ENCODE measurements at places on chromosomes 2 and 18.

DNA sequence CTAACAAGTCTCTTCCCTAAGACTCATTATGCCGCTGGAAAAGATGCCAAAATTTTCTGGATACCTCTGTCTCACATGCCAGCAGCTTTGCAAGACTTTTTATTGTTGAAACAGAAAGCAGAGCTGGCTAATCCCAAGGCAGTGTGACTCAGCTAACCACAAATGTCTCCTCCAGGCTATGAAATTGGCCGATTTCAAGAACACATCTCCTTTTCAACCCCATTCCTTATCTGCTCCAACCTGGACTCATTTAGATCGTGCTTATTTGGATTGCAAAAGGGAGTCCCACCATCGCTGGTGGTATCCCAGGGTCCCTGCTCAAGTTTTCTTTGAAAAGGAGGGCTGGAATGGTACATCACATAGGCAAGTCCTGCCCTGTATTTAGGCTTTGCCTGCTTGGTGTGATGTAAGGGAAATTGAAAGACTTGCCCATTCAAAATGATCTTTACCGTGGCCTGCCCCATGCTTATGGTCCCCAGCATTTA is 26.3 kb downstream of the DHRS9 start:
- DNase-seq, result no peak

- no peak for DNase-seq
Observed at GRCh38 chr2:219525533-219526232, 11.4 kb downstream of the ASIC4 start.

DNA sequence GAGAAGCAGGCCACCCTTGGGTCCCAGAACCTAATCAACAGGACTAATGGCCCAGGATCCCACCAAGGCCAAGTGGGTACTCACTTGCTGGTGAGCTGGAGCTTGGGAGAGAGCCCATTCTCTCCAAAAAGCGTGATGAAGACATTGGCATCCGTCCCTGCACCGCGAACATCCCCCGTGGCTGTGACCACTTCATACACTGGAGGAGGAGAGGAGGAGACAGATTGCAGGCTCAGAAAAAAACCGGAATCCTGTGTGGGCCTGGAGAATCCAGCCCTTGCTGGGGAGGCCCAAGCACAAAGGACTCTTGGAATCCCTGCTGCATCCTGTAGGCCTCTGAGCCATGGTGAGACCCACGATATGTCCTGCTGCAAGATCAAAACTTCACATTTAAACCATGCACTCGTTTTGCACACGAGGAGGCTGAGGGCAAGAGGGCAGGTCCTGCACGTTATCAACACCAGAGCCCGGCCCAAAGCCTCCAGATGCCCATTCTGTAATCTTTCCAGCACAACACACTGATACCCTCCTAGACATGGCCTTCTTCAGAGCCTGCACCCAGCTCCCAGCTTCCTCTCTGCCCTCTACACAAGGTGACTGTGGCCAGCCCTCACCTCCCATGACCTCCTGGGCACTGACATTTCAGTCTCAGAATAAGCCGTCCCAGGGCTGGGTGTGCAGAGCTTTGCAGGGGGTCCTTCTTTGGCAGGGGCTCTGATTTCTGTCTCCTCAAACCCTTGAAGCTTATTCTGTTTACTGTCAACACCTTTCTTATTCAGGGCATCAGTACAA is 7.8 kb downstream of the LOXHD1 start:
- DNase-seq, result no peak

GRCh38 chr2:64655873-64656272 is 2.2 kb upstream of the SERTAD2 start:
- no peak for DNase-seq

DNA sequence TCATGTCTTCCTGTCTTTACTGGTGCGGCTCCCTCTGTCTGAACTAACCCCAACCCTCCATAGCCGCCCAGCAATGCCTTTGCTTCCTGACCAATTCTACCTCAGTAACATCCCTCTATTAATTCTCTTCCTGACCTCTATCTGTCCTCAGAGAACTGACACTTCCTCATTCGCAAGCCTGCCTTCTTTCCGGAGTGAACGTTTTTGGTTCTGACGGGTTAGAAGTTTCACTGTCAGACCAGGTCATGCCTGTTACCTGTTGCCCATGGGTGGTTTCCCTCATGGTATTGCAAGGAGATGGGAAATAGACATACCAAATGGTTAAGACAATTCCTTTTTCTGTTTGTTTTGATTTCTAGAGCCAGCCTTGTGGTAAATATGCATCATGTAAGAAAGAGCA is 453.4 kb upstream of the SLC14A2 start:
- no peak for DNase-seq

GRCh38 chr2:197184959-197185586 is 125.5 kb downstream of the ANKRD44 start:
- DNase-seq, result no peak

DNA sequence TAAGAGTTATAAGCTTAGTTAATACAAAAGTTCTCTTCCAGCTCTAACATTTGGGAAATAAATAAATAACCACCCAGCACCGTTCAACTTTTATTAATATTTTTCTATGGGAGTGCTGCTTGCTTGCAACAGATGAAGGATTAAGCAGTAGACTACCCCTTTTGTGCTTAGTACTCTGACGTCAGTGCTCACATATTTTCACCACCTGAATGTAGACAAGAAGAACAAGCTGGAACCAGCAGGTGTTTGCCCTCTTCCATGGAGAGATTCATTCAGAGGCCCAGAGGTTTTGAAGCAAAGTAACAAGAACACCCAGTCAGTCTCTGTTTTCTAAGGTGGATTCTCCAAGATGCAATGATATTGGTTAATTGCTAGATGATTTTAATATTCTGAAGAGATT is 307.1 kb upstream of the PIK3C3 start:
- no peak for DNase-seq

DNA sequence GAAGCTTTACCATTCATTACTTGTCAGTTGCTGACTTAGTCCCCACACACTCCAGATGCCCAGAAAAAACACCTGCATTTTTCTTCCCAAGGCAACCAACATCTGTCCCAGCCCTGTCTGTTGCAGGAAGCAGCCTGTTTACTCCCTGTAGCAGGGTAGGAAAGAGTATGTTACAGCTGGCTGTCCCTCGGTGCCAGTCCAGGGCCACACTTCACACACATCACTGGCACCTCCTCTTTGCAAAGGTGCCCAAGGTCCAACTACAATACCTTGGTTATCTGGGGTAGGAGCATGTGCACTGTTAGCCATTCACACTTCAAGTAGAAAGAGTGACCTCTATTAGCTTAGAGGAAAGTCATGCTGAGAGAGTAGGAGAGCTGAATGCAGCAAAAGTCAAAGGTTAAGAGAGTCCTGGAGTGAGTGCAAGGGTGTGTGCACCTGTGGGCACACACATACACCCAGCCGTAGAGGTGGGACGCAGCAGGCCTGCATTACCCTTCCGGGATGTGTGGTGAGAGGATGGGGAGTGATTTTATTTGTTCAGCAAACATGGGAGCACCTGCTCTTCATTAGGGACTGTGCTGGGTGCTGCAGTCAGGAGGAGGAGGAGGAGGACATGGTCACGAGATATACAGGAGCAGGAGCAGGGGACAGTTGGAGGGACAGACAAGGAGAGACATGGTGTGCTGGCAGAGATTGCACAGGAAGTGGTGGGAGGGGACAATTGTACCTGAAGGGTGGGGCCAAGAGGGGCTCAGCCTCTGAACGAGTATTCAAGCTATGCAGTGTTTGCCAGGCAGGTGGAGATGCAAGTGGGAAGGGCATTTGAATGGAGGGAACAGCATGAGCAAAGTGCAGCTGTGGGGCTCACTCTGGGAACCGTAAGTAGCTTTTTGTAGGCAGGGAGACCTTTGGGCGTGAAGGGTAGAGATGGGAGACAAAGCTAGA is 69.8 kb downstream of the TSN start:
- DNase-seq, result no peak

- no peak for DNase-seq
Observed at GRCh38 chr18:72948439-72948838, 80.7 kb upstream of the NETO1 start.

DNA sequence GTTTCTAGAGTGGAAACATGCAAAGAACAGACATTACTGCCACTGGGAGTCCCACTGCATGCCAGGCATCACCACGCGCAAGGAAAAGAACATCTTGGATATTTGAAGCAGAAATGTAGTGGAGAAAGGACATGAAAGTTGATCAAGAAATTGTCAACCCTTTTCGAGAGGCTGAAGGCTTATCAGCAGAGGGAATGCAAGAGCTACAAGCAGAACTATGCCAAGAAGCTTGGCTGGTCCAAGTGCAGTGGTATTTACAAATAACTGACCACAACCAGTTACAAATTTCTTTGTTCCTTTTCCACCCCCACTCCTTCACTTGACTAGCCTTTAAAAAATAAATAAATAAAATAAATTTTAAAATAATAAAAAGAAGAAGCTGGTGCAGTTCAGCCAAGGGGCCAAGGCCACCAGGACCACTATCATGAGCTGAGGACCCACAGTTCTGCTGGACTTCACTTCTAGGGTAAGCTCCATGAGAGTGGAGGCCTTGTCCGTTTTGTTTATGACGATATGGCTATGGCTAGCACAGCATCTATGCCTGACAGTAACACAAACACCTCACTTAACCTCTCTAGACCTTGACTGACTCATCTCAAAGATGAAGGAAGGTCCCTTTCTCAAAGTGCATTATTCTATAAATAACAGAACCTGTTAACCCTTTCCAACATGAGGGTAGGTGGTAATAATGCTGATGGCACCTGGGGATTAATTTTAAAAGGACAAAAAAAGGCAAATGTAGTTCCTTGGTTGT is 20.9 kb downstream of the MARCHF4 start:
- no peak for DNase-seq

- no peak for DNase-seq
Observed at GRCh38 chr2:233267516-233268245, 16.2 kb downstream of the ATG16L1 start.

- no peak for DNase-seq
Observed at GRCh38 chr18:6542296-6542695, 127.6 kb upstream of the L3MBTL4 start.

DNA sequence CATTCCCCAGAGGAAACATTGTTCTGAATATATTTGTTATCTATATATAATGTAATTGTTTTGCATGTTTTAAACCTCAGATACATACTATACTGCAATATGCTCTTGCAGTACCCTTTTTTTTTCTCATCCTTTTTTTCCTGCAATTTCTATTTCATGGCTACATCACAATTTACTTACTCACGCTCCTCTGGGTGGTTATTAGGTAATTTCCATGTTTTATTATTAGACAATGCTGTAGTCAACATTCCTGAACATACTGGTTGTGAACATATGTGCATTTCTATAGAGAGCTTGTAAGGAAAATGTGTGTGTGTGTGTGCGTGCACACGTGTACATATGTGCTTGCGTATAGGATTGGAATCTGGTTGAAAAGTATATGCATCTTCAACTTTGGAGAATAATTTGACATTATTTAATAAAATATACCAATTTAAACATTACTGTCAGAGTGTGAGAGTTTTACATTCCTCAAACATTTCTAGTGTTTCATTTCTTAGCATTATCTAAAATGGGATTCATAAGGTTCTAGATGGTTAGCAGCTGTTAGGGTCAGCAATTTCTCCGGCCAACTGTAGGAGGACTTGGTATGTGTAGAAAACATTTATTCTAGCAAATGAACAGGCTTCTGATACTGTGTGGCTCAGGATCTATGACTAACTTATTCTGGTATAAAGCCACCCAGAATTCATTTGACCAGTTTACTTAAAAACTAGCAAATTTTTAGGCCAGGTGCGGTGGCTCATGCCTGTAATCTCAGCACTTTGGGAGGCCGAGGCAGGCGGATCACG is 22.4 kb downstream of the NCOA1 start:
- no peak for DNase-seq

DNA sequence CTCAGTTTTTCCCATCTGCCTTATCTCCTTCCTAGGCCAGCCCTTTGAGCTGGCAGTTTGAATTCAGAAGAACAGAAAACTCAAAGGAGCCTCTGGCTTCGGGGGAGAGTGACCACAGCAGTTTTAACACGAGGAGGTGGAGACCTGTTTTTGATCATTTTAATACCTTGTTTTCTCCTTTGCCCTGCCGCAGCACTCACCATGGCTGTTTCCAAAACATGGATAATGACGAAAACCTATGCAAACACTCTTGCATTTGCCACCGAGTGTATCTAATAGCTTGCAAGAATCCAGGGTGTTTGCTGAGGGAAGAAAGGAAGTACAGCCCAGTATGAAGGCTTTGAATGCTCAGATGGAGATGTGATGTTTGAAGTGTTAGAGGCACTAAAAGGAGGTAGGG is 167.1 kb downstream of the PRKCE start:
- DNase-seq, result no peak

- no peak for DNase-seq
Observed at GRCh38 chr2:164388511-164388910, 232.8 kb downstream of the GRB14 start.

DNA sequence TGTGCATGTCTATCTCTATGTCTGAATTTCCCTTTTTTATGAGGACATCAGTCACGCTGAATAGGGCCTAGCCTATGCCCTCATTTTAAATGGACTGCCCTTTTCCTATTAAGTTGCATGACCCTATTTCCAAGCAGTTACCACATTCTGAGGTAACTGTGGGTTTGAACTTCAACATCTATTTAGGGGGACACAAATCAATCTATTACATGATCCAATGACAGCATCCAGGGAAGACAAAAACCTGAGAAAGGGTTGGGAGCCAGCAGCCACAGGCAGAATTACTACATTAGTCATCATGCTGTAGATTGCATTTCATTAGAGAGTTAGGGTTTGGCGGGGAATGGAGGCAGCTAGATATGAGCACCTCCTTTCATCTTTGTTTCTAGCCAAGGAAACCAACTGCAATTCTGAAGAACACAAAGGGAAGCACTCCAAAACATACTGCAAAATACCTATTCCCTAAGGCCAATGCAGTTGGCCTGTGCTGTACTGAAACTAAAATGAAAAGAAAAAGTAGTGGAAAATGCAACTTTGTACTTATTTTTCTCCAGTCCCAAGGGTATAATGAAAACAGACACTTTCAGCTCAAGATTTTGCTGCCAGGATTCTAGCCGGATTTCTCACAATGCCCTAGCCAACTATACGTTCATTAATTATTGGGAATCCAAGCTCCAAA is 40.4 kb upstream of the C1D start:
- DNase-seq, result no peak

GRCh38 chr2:3575534-3576262 is 638 bp downstream of the RPS7 start:
- no peak for DNase-seq

DNA sequence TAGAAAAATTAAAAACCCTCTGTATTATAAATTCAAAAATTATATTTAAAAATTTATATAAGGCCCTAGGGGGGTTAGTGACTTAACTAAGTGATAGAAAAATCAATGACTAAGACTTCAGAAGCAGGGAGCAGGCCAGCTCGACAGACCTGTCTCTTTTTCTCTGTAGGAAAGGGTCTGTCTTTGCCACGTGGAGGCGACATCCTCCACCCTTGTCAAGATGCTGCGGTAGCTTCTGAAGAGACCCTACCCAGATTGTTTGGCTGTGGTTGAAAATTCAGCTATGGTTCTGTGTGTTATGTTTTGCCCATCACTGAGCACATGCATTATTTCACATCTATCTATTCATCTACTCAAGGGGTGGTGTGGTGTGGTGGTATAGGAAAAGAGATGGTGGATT is 8.2 kb upstream of the SLC4A3 start:
- no peak for DNase-seq

GRCh38 chr2:232817756-232818155 is 41.4 kb upstream of the KCNJ13 start:
- no peak for DNase-seq

GRCh38 chr18:62585274-62586150 is 62.7 kb downstream of the ZCCHC2 start:
- no peak for DNase-seq

- no peak for DNase-seq
Observed at GRCh38 chr18:32373505-32373904, 97.2 kb downstream of the GAREM1 start.

GRCh38 chr2:14632133-14632936 is at the start of gene LRATD1:
Gene LRATD1 (plus strand): TSS chr2:14632717. CDS start chr2:14633980, 1,263 bp downstream.
- DNase-seq, result peak; percentile 84

GRCh38 chr18:24060644-24061043 is 46.1 kb downstream of the TTC39C start:
- no peak for DNase-seq
